ENCODE measurements at places on chromosomes 16 and 17.

DNA sequence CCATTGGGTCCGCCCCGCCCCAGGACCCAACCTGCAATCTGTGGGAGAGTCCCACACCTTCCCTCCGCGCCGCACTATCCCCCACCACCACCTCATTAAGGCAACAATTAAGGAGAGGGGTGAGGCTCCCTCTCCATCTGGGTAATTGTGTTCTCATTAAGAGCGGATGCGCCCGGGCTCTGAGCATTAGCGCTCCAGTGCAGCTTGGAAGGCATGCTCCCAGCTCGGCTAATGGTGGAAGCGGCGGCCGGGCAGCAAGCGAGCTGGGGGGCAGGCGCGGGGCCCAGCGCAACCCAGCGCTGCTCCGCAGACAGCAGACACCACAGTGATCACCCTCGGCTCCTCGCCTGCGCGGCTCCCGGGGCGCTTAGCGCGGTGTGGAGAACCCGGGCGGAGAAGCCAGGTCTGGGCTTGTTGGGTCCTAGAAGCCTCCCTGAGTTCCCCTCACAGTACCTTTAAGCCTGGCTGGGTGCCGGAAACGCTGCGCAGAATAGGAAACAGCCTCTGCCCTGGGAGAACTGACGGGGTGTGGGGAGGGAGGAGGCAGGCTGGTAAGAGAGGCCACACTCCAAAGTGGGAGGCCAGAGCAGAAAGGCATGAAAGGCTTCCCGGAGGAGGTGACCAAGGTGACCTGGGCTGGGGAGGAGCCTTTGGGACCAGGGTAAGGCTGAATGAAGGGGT, 6.4 kb downstream of the CBLN1 start:
- DNase-seq: no peak

GRCh38 chr16:31413381-31413780, 14.8 kb downstream of the COX6A2 start:
- no peak for DNase-seq

DNA sequence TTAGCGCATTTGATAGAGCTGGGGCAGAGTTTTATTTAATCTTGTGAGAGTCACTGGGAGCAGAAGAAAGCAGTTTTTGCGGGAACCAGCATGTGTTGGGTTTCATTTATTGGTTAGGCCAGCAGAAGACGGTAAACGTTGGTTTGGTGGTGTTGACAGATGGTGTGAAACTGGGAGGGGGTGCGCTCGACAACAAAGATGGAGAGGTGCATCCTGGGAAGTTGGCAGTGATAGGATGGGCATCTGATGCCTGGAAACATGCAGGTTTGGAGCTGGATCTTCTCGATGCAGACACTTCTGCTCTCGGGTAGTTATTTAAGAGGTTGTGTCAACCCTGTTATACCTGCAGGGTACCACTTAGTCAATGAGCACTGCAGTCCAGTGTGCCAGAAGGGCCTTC, 24.9 kb upstream of the CLEC18A start:
- DNase-seq: no peak

DNA sequence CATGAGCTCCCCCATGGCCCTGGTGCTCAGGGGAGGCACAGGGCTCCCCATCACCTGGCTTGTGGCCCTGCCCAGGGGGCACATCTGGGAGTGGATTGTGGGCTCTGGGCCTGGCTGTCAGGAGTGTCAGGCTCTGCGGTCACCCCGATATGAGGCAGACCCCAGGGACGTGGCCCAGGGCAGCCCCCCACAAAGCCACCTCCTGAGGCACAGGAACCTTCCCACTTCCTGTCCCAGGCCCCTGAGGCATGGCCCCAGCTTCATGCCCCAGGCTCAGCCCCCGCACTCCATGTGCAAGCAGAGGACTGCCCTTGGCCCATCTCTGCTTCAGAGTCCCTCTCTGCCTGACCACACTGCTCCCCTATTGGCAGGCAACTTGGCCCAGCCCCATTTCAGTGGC, 160.3 kb downstream of the PCTP start:
- DNase-seq: no peak

DNA sequence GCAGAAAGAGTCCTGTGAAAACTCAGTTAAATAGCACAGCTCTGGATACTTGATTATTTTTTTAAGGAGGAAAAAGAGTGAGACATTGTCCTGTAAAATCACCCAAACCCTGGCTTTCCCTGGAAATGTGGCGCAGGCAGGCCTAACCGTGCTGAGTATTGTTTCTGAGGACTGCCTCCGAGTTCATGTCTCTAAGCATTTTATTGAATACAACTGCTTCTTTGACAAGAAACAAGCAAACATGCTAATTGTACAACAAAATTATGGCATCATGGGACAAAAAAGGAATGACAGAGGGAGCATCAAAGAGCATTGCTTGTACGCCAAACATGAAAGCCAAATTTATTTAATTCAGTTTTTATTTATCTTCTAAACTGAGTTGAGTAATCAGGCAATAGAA, 64.5 kb upstream of the HSBP1 start:
- DNase-seq: no peak

DNA sequence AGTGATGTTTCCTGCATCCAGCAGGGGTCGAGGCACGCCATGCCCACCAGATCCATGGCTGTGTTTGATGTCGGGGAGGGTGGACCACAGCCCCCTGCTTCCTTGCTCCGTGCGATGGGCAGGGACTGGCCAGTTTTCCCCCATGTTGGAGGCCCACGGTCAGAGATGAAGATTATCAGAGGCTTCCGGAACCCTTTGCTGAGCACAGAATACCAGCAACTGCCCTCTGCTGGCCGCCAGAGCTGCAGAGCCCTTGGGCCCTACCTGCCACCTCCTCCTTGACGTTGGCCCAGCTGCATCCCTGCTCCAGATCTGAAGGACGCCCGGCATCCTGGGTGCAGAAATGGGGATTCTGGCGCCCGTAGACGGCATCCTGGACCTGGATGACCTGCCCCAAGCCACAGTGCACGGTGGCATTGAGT, 23.7 kb upstream of the BCO1 start:
- no peak for DNase-seq

GRCh38 chr16:65754820-65755691, 611.4 kb upstream of the CDH5 start:
- no peak for DNase-seq

DNA sequence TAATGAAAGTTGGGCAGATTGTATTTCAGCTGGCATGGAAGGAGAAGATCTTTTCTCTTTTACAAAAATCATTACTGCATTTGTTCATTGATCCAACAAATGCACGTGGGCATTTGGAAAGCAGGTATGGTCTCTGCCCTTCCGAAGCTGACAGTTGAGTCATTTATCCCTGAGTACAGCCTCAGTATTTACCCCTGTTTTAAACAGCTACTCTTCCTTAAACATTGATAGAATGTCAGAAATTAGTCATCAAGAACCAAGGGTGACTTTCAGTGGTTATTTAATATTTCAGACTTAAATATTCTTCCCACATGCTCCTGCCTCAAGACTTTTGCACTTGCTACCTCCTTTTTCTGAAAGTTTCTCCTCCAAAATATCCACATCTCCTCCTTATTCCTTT, 226.7 kb upstream of the HSBP1 start:
- DNase-seq: no peak

GRCh38 chr16:88705801-88706228, 393 bp downstream of the RNF166 start:
- no peak for DNase-seq

- DNase-seq: no peak
Observed at GRCh38 chr17:41511116-41511515, 5.7 kb upstream of the KRT13 start.

- no peak for DNase-seq
Observed at GRCh38 chr17:45705123-45706009, 78.8 kb upstream of the CRHR1 start.

GRCh38 chr17:50630524-50631194, 4.0 kb upstream of the ABCC3 start:
- no peak for DNase-seq

- DNase-seq: no peak
Observed at GRCh38 chr17:45222289-45222995, 757 bp downstream of the FMNL1 start.

GRCh38 chr17:42055027-42055426, 4.6 kb upstream of the C17orf113 start:
- DNase-seq: no peak

DNA sequence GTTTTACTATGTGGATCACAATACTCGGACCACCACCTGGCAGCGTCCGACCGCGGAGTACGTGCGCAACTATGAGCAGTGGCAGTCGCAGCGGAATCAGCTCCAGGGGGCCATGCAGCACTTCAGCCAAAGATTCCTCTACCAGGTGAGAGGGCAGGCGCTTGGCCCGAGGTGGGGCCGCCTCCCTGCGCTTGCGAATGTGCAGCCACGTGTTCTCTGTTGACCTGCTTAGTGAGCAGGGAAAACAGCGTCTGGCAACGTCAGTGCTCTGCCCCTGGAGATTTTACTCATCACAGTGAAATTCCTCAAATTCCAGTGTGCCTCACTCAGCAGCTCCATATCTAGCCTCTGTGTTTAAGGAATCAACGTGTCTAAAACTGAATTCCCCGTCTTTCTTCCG, 33.4 kb upstream of the CLEC18A start:
- DNase-seq: no peak

GRCh38 chr16:54203851-54204505, 82.6 kb downstream of the IRX3 start:
- no peak for DNase-seq

GRCh38 chr16:19907161-19907992, 22.7 kb upstream of the GPRC5B start:
- DNase-seq: peak; percentile 17

- DNase-seq: no peak
Observed at GRCh38 chr16:19837331-19837980, 47.2 kb downstream of the GPRC5B start.

- no peak for DNase-seq
Observed at GRCh38 chr17:66273586-66273848, 28.9 kb upstream of the PRKCA start.

GRCh38 chr17:37327341-37328090, 48.3 kb upstream of the C17orf78 start:
- no peak for DNase-seq

- DNase-seq: no peak
Observed at GRCh38 chr17:4956493-4957061, 5.7 kb downstream of the ENO3 start.

- no peak for DNase-seq
Observed at GRCh38 chr16:20689668-20690067, 7.8 kb downstream of the ACSM1 start.

DNA sequence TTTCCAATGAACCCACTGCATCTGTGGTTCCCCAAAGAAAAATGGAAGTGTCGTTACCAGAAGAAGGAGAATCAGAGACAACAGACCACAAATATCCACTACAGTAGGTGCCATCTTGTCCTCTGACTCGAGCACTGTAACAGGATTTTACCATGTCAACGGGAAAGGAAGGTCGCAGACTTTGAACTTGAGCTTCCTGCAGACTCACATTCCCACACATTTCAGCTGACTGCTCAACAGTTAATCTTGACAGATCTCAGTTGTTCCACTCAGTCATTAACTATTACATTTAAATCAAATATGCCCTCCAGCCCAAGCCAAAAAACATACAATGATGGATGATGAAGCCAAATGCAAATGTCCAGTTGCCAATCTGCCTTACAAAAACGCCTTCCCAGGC, 37.0 kb downstream of the GAS7 start:
- no peak for DNase-seq

GRCh38 chr16:88881675-88882357, 15.4 kb upstream of the PABPN1L start:
- DNase-seq: no peak

DNA sequence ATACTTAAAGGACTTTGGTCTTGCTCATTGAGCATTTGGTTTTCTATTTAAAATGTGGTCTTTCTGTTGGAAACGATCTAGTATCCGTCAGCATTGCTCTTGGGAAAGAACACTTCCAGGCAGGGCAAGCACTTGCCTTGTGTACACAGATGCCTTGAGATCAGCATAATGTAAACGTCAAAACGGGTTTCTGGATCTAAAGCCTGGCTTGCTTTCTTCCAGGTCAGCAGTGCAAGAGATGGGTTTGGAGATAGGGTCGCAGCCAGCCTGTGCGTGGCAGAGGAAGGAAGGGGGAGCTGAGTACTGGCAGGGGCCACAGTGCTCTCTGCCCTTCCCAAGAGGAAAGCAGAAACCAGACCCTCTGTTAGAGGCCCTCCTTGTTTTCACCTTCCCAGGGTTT, 175.5 kb downstream of the LGALS9B start:
- DNase-seq: no peak

- no peak for DNase-seq
Observed at GRCh38 chr16:49757559-49758069, 98.3 kb downstream of the ZNF423 start.

DNA sequence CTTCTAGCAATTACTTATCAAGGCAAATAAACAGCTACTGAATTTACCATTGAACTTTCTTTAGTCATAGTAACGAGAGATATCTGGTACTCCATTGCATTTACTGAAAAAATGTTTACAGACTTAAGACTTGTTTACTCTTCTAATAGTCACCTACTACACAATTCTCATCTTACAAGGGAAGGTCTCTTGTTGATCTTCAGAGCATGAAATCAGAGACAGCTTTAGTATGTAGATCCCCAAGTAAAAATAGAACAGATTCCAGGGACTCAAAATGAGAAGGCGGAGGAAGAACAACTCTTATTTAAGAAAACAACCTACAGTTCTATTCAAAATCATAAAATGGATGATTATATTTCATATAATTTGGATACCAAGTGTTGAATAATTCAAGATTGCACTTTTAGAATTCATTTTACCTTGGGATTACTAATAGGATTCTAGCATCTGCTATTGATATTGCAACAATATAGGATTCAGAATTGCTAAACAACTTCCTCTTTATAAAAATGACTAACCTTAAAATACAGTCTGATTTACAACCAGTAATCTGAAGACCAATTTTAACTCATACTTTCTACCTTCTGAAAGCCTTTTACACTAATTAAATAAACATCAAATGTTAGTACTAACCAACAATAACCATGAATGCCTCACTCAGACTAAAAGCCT, 20.8 kb downstream of the UBE2G1 start:
- DNase-seq: no peak

GRCh38 chr17:3030096-3030495, 33.3 kb downstream of the OR1D5 start:
- DNase-seq: no peak

- no peak for DNase-seq
Observed at GRCh38 chr16:79420493-79420892, 180.0 kb downstream of the MAF start.

- no peak for DNase-seq
Observed at GRCh38 chr16:82655720-82656490, 29.1 kb downstream of the CDH13 start.

Data from amygdala (tissue), 56 donors.